Hindlimb muscle (tissue), 1 donor: ENCODE measurements at places on chromosomes 5 and 9. TPM values are rescaled to one million over a fixed set of nuclear protein-coding genes. Genes with fewer than 3 reads are reported as not detected.

DNA sequence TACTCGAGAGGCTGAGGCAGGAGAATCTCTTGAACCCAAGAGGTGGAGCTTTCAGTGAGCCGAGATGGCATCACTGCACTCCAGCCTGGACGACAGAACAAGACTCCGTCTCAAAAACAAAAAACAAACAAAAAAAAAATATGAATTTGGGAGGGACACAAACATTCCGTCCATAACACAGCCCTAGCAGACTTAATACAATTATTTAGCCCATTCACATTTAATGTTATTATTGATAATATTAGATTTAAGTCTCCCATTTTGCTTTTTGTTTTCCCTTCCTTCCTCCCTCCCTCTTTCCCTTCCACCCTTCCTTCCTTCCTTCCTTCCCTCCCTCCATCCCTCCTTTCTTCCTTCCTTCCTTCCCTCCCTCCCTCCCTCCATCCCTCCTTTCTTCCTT is 4.6 kb upstream of the CCNI2 start:
- DNase-seq, result no peak

DNA sequence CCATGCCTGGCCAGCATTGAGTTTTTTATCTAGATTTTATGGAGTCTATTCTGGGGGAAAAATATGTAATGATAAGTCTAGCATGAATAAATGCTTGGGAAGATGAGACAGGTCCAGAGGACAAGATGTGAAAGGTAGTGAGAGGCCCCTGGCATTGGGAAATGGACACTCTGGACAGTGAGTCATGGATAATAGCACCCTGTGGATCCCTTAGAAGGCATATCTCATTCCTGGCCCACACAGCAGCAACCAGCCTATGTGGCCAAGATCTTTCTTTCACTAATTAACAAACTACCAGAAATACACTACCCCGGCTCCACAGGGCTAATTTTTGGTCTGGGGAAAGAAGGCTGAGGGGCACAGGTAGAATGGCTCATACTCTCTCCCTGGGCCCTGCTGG is 356.1 kb downstream of the TRIM32 start:
- DNase-seq, result no peak

- no peak for DNase-seq
These were observed 81.2 kb upstream of the APC start for GRCh38 chr5:112656451-112656850.

DNA sequence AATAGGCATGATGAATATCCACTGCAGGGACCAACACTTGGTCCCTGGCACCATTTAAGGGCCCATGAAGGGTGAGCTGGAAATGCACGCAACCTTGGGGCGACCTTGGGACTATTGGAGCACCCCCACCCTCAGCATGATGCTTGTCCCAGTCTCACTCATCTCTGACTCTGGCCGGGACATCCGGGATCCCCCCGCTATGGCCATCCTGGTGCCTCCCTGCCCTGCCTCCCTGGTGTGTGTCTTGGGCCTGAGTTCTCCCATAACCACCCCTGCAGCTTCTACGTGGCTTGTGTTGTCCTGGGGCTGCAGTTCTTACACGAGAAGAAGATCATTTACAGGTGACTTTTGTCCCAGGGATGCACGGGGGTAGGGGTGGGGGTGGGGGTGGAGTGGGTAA is 5.9 kb downstream of the ZDHHC12 start:
- DNase-seq, result no peak

DNA sequence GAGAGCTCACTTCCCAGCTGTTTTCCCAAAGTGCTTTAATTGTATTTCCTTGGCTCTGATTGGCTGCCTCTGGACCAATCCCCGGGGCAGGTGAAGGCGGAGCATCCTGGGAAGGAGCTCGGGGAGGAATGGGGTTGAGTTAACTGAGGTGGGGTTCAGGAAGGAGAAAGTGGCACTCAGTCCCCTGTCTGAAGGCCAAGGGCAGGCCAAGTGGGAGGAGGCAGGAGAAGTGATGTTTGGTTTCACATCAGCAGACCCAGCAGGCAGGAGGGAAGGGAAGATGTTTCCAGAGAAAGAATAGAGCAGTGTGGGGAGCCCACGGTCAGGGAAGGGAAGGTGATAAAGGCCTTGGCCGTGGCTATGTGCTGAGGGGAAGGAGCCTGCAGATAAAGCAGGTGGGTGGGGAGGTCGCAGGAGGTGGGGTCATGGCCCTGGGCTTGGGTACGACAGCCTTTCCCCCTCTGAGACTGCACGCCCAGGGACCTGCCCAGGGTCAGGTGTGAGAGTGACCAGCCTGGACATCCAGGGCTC is 3.1 kb downstream of the TSPAN17 start:
- DNase-seq, result no peak

- DNase-seq, result no peak
These were observed 21.1 kb upstream of the EEIG1 start for GRCh38 chr9:128001779-128002298.

GRCh38 chr5:140725799-140726471 is 25.7 kb downstream of the ZMAT2 start:
- DNase-seq, result peak; percentile 18

GRCh38 chr9:69255591-69255990 is 69.4 kb upstream of the ENTREP1 start:
- DNase-seq, result no peak

GRCh38 chr5:9013147-9013546 is 532.7 kb downstream of the SEMA5A start:
- DNase-seq, result no peak

- DNase-seq, result no peak
These were observed 15.3 kb downstream of the MAP1B start for GRCh38 chr5:72122602-72123001.

DNA sequence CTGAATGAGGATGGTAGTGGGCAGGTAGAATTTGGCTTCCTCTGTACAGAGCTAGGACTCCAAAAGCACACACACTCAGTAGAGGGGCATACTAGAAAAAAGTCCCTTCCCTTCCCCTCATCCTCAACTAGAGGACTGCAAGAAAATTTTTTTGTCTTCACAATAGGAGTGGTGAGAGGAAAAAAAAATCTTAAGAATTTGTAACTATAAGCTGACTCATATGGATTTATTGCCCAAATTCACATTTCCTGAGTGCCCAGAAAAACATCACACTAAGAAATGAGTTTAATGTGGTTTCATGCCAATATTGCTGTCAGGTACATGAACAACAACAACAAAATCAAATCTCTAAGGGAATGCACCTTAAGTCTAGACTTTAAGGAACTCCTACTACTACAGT is 43.7 kb downstream of the RANBP6 start:
- DNase-seq, result no peak

- no peak for DNase-seq
These were observed 22.2 kb upstream of the TMEM161B start for GRCh38 chr5:88290801-88291200.

GRCh38 chr9:116288658-116289057 is 135.1 kb downstream of the PAPPA start:
- DNase-seq, result no peak

GRCh38 chr5:149616727-149617285 is 35.5 kb downstream of the ARHGEF37 start:
- DNase-seq, result no peak

- no peak for DNase-seq
These were observed 19.8 kb downstream of the CD274 start for GRCh38 chr9:5470122-5470521.

GRCh38 chr5:67620424-67621397 is 424.1 kb upstream of the CD180 start:
- DNase-seq, result no peak

DNA sequence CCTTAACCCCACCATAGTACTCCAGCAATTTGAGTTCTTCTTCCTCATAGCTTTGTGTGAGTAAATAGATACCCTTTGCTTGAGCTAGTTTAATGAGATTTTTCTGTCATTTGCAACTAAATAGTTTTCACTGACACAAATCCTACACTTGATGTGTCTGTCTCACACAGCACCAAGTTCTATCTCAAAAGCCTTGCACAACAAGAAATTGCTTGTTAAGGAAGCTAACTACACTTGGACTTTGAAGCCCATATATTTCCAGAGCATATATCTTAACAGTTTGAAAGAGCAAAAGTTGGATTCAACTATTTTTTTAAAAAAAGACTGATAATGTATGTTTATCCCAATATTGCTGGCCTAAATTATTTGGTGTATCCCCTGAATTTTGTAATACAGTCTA is 459.2 kb downstream of the ACTL7B start:
- DNase-seq, result no peak

GRCh38 chr5:95519681-95520080 is 35.1 kb downstream of the SKIC3 start:
- no peak for DNase-seq

GRCh38 chr5:78001197-78001596 is 225.1 kb upstream of the TBCA start:
- DNase-seq, result no peak

- DNase-seq, result no peak
These were observed 408.9 kb upstream of the SMARCA2 start for GRCh38 chr9:1606253-1606652.

GRCh38 chr5:76662521-76662920 is 39.3 kb upstream of the F2RL2 start:
- DNase-seq, result no peak

- no peak for DNase-seq
These were observed 14.2 kb upstream of the RGS3 start for GRCh38 chr9:113449376-113449775.

DNA sequence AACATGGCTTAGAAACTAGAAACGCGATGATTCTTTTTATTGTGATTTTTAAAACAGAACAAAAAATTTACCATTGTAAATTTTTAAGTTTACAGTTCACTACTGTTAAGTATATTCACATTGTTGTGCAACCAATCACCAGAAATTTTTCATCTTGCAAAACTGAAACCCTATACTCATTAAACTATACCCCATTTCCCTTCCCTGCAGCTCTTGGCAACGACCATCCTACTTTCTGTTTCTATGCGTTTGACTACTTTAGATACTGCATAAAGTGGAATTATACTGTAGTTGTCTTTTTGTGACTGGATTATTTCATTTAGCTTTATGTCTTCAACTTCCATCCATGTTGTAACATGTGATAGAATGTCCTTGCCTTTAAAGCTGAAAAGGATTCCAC is 52.5 kb downstream of the SPOCK1 start:
- no peak for DNase-seq

- peak; percentile 66 for DNase-seq
These were observed 780.7 kb downstream of the NR2F1-AS1 start for GRCh38 chr5:92800365-92800764.

DNA sequence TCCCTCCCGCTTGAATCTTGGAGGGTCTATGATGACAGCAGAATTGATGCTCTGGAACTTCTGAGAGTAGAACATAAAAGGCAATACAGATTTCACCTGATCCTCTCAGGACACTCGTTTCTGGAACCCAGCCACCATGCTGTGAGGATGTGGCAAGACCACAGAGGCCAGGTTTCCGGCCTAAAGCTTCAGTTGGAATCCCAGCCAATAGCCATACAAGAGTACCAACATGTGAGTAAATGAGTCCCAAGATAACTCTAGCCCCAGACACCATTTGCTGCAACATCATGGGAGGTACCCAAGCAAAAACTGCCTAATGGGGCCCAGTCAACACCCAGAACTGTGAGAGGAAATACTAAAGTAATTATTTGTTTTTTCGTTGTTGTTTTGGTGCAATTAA is 65.7 kb upstream of the MARCHF11 start:
- DNase-seq, result no peak

DRD1 gene
- polyA plus RNA-seq, result not detected

ISL1 gene
- 0.28 TPM for polyA plus RNA-seq

GRIA1 gene
- polyA plus RNA-seq, result 0.28 TPM

NFIB gene
- polyA plus RNA-seq, result 84.4 TPM

PCSK1 gene
- 0.04 TPM for polyA plus RNA-seq

FOXD4L4 gene
- not detected for polyA plus RNA-seq

SLC45A2 gene
- polyA plus RNA-seq, result 0.65 TPM

HNRNPAB gene
- polyA plus RNA-seq, result 84.8 TPM

GDA gene
- polyA plus RNA-seq, result 0.30 TPM
